ENCODE measurements at places on chromosomes 13 and 19.

- no peak for DNase-seq
Observed at GRCh38 chr19:15448044-15448777, 1.5 kb downstream of the WIZ start.

DNA sequence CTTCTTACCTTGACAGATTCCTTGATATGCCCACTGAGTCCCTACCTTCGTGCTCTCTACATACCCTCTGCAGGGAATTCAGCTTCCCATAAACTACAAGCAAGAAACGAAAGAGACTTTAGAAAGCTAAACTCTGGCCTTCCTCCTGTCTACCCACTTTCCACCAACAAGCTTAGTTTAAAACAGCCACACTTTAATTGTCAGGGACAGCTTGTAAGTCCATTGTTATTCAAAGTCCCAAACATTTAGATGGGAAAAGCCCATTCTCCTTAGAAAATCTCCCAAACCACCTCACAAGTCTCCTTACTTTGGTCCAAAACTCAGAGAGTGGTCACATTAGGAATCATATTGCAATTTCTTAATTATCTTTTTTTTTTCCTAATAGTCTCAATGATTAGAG, 2695.8 kb downstream of the PCDH9 start:
- DNase-seq: no peak

DNA sequence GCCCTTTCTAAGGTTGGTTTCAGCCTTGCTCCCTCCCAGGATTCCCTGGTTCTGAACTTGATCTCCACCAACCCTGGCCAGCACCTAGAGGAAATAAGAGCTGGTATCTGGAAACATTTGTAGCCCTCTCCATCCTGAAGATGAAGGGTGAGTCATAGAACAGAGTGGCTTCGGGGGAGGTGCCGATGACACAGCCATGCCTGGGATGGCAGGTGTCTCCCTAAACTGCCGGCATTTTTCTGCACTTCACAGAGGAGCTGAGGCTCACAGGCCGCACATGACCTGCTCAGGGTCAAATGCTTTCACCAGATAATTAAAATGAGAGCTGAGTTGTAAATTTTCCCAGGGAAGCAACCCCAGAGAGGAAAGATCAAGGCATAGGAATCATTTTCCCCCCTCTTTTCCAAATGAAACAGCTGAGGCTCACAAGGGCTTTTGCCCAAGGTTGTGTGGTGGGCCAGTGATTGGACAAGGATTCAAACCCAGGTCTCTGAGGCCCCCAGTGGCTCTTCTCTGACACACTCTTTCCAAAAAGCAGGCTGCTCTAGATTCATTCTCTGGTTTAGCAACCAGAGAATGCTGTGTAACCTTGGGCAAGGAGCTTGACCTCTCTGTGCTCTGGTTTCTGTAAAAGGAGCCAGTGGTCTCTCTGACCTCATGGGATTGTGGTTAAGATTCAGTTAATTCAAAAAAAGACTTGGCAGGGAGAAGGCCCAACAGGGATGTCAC, 1.2 kb upstream of the SLC25A42 start:
- no peak for DNase-seq

GRCh38 chr13:56909896-56910600, 230.7 kb upstream of the PRR20A start:
- no peak for DNase-seq

- no peak for DNase-seq
Observed at GRCh38 chr19:49182848-49183375, 25.3 kb downstream of the TRPM4 start.

DNA sequence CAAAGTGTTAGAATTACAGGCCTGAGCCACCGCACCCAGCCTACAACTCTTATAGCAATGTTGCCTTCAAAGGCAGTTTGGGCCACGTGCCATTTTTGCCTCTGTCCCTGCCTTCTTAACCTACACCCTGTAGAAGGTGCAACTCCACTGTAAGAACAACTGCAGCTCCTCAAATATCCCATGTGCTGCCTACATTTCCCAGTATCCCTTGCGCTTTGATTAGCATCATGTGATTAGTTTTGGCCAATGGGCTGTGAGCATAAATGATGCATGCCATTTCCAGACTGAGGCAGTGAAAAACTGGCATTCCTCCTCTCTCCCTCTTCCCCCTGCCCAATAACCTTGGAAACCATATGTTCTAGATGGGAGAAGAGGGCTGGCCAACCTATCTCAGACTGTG, 75.2 kb upstream of the MRI1 start:
- no peak for DNase-seq

GRCh38 chr13:37413161-37413560, 185.4 kb downstream of the POSTN start:
- no peak for DNase-seq

DNA sequence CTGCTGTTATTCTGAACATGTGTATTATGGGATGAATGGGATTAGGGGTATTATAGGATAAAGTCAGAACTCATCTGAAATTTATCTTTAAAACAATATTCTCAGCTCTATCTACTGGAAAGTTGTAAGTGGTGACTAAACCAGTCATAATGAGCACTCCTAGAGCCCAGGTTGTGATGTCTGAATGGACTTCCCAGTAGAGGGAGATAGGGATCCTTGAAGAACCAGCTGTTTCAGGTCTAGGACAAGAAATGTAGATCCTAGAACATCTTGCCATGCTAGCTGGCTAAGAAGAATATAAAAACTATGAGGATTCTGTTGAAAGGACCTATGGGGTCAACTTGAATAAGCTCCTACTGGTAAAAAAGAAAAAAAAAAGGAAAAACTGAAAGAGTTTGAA, 310.8 kb downstream of the SLC7A1 start:
- no peak for DNase-seq

GRCh38 chr19:49932731-49933131, 3.4 kb upstream of the NUP62 start:
- no peak for DNase-seq

DNA sequence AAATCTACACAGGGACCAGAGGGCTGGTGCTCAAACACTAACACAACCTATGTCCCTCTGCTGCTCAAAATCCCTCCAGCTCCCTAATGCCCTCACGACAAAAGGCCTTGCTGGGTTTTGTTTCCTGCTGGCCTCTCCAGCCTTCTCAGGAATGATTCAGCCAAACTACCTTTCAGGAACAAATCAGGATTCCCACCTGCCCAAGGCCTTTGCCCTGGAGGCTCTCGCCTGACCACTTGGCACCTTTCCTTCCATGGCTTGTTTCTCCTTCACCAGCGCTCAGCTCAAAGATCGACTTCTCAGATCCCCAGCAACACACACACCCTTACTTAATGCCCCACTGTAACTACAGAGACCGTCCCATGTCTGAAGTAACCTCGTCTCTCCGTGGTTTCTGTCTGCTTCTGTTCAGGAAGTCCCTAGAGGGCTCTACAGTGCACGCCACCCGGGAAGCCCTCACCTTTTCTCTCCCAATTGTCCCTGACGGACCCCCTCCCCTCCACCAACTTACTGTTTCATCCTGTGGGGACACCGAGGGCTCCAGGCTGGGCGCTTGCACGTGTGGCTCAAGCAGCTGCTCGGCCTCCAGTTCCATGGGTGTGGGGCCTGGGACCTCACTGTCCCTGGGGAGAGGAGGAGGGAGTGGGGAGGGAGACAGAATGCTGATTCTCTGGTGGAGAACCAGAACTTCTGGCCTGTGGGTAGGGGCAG, 3.2 kb upstream of the SIX5 start:
- DNase-seq: no peak

GRCh38 chr13:28027607-28028364, 39.3 kb upstream of the URAD start:
- no peak for DNase-seq

DNA sequence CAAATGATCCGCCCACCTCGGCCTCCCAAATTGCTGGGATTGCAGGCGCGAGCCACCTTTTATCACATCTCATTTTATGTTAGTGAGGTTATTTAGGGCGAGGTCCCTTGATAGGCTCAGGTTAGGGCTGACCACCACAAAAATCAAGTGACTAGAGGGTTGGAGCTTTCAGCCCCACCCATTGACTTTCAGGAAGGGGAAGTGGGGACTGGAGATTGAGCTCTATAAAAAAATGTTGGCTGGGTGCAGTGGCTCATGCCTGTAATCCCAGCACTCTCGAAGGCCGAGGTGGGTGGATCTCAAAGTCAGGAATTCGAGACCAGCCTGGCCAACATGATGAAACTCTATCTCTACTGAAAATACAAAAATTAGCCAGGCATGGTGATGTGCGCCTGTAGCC, 20.1 kb downstream of the FPR3 start:
- DNase-seq: no peak

GRCh38 chr19:5091018-5091683, 122.2 kb downstream of the KDM4B start:
- no peak for DNase-seq

DNA sequence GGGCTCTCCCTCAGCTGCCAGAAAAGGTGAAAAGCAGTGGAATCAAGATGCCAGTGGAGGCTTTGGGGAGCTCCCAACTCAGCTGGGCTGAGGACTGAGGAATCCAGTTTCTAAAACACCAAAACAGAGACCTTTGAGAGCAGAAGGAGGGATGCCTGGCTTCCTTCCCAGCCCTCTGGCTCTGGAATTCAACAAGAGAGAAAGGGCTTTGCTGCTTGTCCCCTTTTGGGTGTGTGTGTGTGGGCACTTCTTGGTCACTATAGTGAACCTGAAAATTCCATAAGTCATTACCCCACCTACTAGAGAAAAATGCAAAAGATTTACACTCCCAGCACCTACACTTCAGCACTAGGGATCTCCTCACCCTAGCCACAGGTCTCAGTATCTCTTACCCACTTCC, 30.3 kb upstream of the CYP2B6 start:
- no peak for DNase-seq

DNA sequence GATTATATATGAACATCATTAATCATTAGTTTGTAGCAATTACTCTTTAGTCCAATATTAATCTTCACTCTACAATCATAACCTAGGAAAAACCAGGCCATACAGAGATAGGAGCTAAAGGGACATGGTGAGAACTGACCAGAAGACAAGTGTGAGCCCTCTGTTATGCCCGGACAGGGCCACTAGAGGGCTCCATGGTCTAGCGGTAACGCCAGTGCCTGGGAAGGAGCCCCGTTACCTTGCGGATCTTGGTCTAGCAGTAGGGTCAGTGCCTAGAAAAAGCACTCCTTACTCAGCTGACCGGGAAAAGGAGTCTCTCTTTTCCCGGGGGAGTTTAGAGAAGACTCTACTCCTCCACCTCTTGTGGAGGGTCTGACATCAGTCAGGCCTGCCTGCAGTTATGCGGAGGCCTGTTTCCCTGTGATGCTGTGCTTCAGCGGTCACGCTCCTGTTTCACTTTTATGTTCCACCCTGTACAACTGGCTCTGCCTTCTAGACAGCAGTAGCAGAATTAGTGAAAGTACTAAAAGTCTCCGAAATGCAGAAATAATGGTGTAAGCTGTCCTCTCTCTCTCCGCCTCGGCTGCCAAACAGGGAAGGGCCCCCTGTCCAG, 13.8 kb downstream of the OR7D4 start:
- peak; percentile 29 for DNase-seq

DNA sequence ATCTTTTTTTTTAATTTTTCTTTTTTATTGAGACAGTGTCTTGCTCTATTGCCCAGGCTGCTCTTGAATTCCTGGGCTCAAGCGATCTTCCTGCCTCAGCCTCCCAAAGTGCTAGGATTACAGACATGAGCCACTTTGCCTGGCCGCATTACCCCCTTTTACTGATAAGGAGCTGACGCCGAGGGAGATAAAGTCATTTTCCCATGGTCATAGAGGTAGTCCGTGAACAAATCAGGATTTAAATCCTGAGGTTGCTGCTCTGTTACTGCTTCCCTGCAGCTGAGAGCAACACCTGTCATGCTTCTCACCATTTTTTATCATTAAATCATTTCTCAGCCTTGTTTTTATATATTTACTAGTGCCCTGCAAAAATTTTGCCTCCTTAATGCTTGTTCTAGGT, 7.4 kb downstream of the CYSLTR2 start:
- DNase-seq: no peak

DNA sequence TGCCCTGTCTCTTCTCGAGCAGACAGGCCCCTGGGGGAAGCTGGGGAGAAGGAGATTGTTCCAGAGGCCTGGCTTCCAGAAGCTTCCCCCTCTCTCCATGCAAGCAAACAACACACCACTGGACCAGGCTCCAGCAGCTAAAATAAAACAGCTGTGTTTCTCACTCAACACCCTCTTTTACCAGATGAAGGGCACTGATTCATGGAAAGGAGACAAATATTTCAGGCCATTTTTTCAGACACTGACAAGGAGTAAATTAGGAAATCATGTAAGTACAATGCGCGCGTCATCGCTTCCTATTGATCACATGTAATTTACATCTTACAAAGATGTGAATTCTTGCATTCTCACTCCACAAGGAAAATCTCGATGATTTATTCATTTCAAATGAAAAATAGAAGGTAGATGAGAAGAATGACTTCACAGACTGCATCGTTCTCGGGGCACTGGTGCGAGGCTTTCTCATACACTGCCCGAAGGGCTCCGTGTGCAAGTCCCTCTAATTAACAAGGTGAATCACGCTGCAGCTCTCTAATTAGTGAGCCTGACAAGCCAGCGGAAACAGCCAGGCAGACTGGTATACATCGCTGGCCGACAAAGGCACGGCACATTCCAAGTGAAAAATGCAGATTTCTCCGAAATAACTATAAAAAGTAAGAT, 153.6 kb downstream of the KCTD15 start:
- DNase-seq: no peak

DNA sequence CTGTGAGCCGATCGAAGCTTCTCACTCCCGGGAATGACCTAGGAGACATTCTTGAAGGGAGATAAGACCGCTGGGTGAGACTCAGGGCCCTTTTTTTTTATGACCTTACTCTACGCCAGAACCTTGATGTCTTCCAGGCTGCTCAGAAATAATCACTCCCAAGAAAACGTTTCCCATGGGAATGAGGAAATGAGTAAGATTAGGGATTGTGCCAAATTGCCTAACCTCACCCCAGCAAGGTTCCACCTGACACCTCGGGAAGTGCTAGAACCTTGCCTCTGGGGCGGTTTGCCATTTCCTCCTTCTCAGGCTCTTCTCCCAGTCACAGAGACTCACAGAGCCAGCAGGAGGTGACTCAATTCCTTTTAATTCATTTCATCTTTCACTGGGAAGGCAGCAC, 2.3 kb downstream of the SLC46A3 start:
- DNase-seq: no peak

DNA sequence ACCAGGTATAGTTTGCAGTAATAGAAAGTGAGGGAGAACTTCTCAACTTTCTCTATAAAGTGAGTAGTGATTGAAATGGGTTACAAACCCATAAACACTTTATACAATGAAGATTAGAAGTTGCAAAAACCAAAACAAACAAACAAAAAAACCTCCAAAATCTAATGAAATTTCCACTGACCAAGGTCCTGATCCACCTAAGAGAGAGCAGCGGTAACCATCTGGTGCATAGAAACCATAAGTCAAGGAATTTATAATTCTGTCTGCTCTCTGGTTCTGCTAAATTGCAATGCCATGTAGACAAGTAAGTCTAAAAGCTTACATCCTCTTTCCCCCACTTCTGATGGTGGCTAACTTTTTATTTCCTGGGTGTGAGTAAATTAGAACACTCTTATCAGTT, 463.4 kb downstream of the EFNB2 start:
- DNase-seq: no peak

- DNase-seq: no peak
Observed at GRCh38 chr13:98869408-98870090, 108.3 kb downstream of the DOCK9 start.

GRCh38 chr19:33312065-33312464, 9.7 kb upstream of the CEBPA start:
- no peak for DNase-seq

GRCh38 chr19:27660428-27660827, 1552.5 kb downstream of the UQCRFS1 start:
- DNase-seq: no peak

All from NCI-H774 (cell line).